ENCODE measurements at places on chromosomes 2 and 18.

- no peak for DNase-seq
These were observed 17.1 kb upstream of the ZNF532 start for GRCh38 chr18:58847383-58848071.

GRCh38 chr2:5692561-5693286, 540 bp downstream of the SOX11 start:
- DNase-seq: no peak

DNA sequence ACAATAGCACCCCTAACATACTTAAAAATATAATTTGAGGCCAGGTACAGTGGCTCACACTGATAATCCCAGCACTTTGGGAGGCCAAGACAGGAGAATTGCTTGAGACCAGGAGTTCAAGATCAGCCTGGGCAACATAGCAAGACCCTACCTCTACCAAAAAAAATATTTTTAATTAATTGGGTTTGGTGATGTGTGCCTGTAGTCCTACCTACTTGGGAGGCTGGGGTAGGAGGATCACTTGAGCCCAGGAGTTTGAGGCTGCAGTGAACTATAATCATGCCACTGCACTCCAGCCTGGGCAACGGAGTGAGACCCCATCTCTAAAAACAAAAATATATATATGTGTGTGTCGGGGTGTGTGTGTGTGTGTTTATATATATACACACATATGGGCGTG, 91.3 kb downstream of the MEMO1 start:
- no peak for DNase-seq

DNA sequence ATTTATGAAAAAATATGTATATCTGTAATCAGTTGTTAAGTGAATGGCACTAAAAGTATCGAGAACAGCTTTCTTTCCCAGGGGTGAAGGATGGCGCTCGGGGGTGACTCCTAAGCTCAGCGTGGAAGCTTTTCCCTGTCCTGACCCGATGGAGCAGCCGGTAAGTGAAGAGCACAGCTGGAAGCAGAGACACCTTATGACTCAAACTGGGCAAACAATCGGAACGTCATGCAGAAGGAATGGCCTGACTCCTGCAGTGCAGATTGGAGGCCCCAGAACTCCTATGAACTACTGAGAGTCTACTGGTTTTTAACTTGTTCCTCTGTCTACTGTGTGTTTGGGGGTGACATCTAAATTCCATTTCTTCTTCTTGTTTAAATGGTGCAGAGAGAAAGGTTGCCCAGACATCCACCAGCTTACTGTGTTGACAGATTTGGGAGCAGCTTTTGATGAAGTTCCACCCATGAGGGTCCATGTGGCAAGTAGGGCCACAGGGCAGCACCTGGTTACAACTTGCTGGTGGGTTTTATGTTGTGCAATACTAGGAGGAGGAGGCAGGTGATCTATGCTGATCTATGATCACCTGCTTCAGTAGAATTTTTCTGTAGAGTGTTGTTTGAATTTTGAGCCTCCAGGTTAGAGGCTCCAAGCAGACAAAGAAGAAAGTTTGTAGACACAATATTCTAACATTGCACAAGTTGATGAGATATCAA, 52.8 kb upstream of the TMEM182 start:
- no peak for DNase-seq
